ENCODE measurements at places on chromosomes 3 and 15. TPM values are rescaled to one million over a fixed set of nuclear protein-coding genes. Genes with fewer than 3 reads are reported as not detected.
A peak's percentile ranks its signal among the peaks of the same experiment; 100 is the strongest.

FNDC3B gene
- total RNA-seq: 160 TPM

DNA sequence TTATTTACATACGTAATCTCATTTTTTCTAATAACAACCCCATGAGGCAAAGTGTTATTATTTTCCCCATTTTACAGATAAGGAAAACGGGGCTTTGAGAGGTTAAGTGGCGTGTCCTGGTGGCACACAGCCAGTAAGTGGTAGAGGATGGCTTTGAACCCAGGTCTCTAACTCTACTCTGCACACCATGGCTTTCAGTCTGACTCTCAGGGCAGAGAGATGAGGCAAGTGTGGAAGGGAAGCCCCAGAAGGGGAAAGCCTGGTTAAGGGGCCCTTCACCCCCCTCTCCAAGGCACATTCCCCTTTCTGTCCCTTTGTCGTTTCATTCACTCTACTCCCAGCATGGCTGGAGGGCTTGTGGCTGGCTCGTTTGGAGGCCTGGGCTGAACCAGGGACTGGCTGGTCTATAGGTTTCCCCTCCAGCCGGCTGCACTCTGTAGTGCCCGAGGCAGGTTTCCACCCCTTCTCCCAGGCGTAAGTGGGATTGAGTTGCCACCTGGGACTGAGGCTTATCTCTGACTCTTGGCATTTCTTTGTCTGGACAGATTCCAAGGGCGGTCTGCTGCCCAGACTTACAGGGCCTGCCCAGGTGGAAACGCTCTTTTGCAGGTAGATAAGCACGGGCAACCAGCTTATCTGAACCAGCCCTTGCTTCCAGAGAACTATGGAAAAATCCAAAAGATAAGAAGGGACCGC lies 12.1 kb downstream of the SEMA4B start:
- H3K27ac ChIP-seq: peak overlapping the region; percentile 34
- H3K4me1 ChIP-seq: peaks cover 21% of the 10 kb centered on the region
- H3K4me3 ChIP-seq: no peak overlapping the region

HCN4 gene
- 0.06 TPM for total RNA-seq

ECE2 gene
- not detected for total RNA-seq

Measured in upper lobe of right lung (tissue), 1 donor.